Stimulated activated CD4-positive, alpha-beta T cell treated with anti-CD3 and anti-CD28 coated beads, Interleukin-1b, Interleukin-23, amount 100 ng/mL, for 1 hour (primary cell): ENCODE measurements at places on chromosomes 6 and 20.

DNA sequence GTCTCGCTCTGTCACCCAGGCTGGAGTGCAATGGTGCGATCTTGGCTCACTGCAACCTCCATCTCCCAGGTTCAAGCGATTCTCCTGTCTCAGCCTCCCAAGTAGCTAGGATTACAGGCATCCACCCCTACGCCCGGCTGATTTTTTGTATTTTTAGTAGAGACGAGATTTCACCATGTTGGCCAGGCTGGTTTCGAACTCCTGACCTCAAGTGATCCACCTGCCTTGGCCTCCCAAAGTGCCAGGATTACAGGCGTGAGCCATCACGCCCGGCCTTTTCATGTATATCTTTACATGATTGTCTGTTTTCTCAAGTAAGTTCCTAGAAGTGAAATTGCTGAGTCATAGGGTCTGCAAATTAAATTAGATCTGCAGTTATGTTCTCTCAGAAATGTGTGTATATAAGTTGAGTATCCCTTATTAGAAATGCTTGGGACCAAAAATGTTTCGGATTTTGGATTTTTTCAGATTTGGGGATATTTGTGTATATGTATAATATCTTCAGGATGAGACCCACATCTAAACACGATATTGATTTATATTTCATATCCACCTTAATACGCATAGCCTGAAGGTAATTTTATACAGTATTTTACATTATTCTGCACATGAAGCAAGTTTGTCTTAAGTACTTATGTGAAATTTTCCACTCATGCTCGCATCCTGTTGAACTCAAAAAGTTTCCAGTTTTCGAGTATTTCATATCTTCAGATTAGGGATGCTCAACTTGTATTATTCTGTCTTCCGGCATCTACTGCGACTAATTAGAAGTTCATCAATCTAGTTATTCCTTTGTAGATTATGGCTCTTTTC is 40.4 kb downstream of the TAB2 start:
- DNase-seq: no peak

DNA sequence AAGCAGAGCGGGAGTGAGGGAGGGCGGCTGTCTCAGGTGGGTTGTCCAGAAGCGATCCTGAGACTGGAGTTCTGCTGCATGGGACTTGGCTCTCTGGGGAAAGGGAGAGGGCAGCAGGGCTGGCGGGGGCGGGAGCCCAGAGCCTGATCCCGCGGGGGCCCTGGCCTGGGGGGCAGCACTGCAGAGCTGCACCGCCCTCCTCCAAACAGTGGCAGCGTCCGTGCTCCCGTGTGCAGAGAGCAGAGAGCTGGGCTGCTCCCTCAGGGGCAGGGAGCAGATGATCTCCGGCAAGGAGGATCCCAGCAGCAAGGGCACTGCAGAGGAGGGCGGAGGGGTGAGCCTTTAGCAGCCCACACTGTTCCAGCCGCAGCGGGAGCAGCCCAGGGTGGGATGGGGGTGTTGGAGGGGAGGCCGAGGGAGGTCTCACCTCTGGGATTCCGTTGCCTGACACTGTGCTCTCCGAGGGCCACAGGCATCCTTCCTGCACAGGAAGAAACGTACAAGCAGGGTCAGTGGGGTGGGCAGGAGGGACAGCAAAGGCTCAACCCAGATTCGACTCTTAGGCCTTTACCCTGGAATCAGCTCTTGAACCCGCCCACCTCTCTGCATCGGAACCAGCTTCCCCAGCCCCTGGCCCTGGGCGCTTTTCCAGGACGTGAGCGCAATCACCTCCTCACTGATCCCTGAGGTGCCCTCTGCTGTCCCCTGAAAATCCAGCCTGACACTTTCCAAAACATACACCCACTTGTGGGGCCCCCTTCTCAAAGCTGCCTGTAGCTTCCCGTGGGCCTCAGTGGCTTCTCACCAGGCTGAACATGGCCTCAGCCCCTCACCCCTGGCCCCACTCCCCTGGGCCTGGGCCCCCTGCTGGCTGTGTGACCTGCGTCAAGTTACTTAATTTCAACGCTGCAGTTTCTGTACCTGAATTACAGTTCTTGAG is 32.6 kb upstream of the ZBP1 start:
- DNase-seq: no peak

- DNase-seq: no peak
Measured at GRCh38 chr6:12158686-12159415, 131.3 kb upstream of the EDN1 start.

DNA sequence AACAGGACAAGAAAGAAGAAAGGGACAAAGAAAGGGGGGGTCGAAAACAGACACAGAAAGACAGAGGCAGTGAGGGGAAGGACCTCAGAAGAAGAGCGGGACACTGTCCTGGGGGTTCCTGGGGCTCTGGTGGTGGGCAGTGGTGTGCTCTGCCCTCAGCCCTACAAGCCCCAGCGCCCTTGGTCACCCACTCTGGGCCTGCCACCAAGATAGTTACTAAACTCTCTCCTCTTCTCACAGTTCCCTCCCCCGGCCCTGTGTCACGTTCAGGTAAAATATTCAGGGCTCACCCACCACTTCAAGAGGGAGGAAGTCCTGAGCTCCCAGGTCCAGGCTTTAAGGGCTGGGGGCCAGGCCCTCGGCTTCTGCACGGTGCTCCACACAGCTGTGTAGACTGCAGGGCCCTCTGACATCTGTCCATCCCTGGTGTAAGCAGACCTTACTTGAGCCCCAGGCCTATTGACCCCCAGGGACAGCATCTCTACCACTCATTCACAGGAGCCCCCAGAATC is 87.4 kb downstream of the MRPL14 start:
- no peak for DNase-seq

DNA sequence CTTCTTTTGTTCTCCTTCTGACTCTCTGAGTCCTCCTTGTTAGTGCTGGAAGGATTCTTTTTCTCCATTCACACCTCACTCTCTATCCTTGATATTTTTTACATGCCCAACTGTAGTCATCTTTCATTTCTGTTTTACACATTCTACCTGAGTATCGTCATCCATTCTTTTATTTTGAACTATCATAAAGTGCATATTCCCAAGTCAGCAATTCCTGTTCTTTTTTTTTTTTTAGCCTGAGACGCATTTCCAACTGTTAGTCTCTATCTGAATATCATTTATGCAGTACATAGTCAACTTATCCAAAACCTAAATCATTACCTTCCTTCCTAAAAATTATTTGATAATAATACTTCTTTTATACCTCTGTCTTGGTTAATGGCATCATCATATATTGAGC is 207.5 kb downstream of the NKAIN2 start:
- no peak for DNase-seq

GRCh38 chr20:57473246-57474048 is 51.5 kb downstream of the CTCFL start:
- no peak for DNase-seq

DNA sequence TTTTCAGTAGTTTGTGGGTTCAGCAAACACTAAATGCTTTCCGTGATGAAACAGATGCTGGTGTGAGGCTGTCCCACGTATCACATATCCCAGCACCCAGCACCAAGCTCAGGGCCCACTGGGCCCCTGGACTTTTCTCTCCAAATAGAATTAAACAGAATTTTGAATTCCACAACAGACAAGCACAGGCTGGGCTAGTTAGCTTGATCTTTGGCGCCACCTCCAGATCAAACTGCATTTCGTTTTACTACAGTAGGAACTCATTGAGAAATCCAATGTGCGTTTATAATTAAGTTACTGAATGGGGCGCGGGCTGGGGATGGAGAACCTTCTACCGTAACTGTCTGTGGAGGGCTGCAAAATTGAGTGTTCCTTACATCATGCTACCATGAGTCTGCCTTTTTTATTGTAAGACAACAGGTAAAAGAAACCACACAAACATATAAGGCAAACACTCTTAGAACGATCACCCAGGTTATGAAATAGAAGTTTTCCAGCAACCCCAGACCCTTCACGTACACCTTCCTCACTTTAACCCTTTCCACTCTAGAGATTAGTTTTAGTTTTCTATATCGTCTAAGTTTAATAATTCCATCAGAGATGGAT is 107.8 kb downstream of the ZFP64 start:
- DNase-seq: no peak

GRCh38 chr6:126076992-126077664 is 90.8 kb downstream of the TRMT11 start:
- no peak for DNase-seq

GRCh38 chr6:154606457-154606856 is 96.0 kb upstream of the CNKSR3 start:
- peak; percentile 1 for DNase-seq

GRCh38 chr6:155687645-155688044 is 232.0 kb upstream of the NOX3 start:
- DNase-seq: no peak

- no peak for DNase-seq
Measured at GRCh38 chr20:22762576-22763256, 178.3 kb upstream of the FOXA2 start.

GRCh38 chr20:39036011-39036410 is 73.9 kb downstream of the DHX35 start:
- DNase-seq: no peak

DNA sequence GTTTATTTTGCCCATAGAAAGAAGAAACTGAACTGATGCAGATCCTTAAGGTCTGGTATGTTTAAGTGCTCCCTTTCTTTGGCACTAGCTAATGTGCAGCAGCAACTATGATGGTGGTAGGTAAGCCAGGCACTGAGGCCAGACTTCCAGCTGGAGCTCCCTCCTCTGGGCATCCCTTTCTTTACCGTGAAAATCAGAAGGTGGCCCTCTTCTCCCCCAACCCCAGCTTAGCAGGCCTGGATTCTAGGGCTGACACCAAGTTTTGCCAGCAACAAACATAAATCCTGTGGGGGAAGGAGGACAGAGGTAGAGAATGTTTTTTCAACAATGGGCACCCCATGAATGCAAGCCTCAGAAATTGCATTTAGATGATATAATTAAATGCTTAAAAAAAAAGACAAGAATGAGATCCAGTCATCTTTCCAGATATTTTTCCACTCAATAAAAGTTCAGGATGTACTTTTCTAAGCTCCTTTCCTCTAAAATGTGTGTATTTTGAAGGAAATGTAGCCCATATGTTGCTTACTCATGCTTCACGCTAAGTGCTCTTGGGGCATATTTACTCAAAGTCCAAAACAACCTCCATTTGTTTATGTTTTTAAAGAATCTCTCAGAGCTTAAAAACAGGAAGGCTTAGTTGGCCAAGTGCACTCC is 123.9 kb upstream of the NXT1 start:
- no peak for DNase-seq

GRCh38 chr6:139800837-139801236 is 426.4 kb upstream of the CITED2 start:
- no peak for DNase-seq

- DNase-seq: no peak
Measured at GRCh38 chr6:159945801-159946392, 23.0 kb upstream of the IGF2R start.

GRCh38 chr20:17594443-17594842 is 24.6 kb downstream of the DSTN start:
- DNase-seq: no peak

- no peak for DNase-seq
Measured at GRCh38 chr20:44723391-44723790, 8.2 kb downstream of the CCN5 start.

DNA sequence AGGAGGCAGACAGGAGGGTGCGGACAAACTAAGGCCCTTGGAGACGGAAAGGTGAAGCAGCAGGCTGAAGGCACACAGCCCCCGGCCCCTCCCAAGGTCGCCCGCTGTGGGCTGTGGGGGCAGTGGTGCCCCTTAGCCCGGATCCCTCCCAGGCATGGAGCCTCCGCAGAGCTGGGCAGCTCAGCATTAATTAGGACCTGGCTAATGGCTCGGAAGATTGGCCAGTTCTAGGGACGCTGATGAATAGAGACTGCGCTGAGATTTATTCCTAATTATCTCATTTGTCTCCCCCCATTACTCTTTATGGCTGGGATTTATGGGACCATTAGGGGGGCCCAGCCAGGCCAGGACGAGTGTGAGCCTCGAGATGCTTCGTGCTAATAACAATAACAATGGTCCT is 20.4 kb downstream of the MDFI start:
- DNase-seq: no peak

GRCh38 chr20:10306440-10307358 is 88.1 kb downstream of the SNAP25 start:
- DNase-seq: no peak
